Iris pigment epithelial cell (primary cell): ENCODE measurements at places on chromosomes 4 and X.
A peak's percentile ranks its signal among the peaks of the same experiment; 100 is the strongest.

DNA sequence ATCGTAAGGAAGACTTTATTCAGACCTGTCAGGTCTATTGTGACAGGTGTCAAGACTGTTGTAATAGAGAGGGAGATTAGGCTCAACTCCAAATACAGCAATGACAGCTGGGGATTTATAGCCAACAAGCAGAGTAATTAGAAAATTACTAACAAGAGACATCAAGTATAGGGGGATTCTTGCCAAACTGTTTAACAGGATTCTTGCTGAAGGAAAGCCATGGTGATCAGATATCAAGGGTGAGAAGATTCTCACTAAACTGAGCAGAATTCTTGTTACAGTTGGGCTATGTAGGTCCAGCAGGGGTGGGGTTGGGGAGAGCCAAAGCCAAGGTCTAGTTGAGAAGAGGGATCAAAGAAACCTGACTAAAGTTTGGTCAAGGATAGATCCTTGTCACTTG, 461.0 kb upstream of the GALNT7 start:
- DNase-seq: no peak

DNA sequence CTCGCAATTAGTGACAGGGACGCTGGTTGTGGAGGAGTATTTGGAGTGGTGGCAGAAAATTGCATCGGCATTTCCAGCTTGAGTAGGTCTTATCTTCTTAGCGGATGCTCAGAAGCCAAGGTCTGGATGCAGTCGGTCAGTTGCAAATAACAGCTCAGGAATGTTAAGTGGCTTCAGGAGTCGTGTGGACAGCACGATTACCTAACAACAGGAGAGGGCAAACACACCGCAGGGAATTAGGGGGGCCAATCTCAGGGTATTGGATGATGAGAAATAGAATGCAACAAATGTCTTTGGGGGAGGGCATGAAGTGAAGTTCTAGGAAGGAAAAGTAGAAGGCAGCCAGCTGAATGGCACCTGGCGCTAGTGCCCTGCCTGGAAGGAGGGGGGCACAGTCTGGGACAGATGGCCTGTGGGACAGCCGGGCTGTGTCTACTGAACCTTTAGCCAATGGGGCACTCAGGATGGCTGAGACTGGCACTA, 11.8 kb downstream of the RASL11B start:
- DNase-seq: peak; percentile 7

DNA sequence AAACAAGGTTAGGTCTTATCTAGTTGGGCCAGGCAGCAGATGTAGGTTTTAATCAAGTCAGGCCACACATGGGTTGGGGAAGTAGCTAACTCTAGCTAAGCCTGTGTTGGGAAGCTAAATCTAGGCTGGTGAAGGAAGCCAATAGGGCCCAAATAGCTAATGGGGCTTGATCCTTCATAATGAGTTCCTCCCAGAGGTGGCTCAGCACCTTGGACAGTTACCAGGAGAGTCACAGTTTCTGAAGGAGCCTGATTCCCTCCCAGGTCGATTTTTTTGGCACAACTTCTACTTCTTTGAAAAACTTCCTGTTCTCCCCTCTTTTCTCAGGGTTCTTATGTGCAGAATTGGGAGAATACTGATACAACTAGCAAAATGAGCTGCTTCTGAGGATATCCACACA, 242.5 kb upstream of the PRPS2 start:
- DNase-seq: peak; percentile 5

DNA sequence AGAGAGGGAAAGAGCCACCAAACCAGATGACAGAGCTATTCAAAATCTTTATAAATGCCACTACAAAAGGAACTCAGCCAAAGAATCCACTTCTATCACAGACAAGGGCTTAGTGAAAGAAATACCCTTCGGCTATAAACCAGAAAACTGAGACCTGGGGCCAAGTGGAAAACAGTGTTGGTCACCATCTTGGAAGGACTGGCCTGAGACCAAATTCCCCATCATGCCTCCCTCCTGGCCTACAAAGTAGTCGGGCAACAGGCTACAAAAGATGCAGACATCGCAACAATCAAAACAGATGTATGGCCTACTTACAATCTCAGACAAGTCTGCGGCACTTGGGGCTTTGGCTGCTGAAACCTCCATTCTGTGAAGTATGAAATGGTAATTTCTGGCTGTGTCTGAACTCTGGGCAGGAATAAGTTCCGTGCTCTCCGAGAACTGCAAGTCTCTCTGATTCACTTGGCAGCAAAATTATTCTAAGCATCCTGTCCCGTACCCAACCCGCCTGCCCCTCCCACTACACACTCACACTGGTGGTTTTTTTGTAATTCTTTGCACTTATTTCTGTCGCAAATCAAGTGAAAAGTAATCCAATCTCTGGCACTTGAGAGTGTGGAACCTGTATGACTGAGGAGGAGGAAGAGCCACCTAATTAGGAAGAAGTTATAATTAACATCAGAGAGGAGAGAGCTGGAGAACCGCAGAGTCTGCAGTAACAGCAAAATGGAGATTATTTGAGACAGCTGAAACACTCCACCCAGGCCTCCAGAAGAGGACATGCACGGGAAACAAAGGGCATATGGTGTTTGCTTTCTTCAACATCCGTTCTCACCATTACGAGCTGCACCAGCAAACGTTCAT, 87.8 kb downstream of the SH3KBP1 start:
- peak; percentile 59 for DNase-seq

GRCh38 chr4:84319124-84319523, 180.0 kb downstream of the NKX6-1 start:
- DNase-seq: peak; percentile 44

- DNase-seq: no peak
These were observed 32.2 kb upstream of the GATB start for GRCh38 chr4:151792995-151793394.

- no peak for DNase-seq
These were observed 186.7 kb downstream of the PCDH18 start for GRCh38 chr4:137345597-137345996.

DNA sequence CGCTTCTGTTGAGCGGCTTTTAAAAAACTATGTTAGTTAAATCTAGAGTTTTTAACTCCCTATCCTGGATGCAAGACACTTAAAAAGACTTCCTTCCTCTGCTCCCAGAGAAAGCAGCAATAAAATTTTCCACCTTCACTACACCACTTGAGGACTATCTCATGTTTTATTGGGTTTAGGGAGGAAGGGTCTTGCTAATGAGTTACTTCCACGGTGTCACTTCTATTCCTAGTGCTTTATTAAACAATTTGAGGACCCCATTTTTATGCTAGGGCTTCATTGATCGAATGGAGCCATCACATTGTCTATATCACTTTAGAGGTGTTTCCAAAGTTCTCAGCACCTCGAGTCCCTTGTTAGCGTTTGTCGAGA, 3.7 kb upstream of the STIM2 start:
- no peak for DNase-seq

GRCh38 chrX:129831091-129831885, 12.4 kb downstream of the ZDHHC9 start:
- DNase-seq: no peak

- no peak for DNase-seq
These were observed 19.2 kb upstream of the TNIP3 start for GRCh38 chr4:121183361-121183760.

- DNase-seq: no peak
These were observed 74.8 kb upstream of the MTNR1A start for GRCh38 chr4:186630128-186630527.

DNA sequence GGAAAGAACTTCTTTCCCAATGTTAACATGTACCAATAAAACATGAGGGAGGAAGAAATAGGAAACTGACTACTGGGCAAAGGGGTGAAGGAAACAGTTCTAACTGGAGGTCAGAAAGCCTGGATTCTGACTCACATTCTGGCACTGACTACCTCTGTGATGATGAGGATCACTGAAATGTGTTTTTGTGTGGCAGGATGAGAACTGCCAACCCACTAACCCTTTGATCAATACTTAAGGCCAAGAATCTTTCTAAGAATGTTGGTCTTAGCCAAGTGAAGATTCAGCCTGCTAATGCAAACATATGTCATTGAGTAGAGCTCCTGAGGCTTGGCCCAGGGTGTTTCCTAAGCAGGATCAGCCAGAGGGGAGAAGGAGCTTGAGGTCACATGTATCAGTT, 4.6 kb downstream of the ALAS2 start:
- no peak for DNase-seq

GRCh38 chr4:183635321-183635720, 23.7 kb downstream of the RWDD4 start:
- DNase-seq: no peak

DNA sequence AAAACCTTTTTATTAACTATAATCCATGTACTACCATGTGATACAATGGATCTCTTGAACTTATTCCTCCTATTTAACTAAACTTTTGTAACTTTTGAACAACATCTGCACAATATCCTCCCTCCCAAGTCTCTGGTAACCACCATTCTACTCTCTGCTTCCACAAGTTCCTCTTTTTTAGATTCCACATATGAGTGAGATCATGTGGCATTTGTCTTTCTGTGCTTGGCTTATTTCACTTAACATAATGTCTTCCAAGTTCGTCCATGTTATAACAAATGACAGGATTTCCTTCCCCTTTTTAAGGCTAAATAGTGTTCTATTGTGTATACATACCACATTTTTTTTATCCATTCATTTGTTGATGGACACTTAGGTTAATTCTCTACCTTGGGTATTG, 28.1 kb downstream of the DCAF8L1 start:
- no peak for DNase-seq

GRCh38 chrX:17668929-17669328, 68.4 kb upstream of the SCML1 start:
- DNase-seq: no peak

GRCh38 chr4:118816538-118817177, 19.3 kb downstream of the SEC24D start:
- DNase-seq: peak; percentile 79

- DNase-seq: no peak
These were observed 158.9 kb downstream of the PRDM5 start for GRCh38 chr4:120763650-120764049.

DNA sequence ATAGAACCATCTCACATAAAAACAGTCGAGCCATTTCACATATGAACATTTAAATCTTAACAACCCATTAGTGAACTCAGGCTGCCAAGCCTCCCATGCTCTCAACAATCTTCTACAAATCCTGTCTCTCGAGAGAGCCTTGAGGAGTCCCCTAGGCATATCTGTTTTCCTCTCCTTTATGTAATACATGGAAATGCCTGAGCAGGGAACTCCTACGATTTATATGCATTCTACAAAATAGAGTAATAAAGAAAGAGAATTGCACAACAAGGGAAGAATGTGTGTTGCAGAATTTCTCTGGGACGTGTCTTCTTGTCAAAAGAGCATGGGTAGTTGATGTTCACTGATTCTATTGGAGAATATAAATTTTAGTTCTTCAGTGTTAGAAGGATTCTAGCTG, 101.8 kb upstream of the VCX2 start:
- peak; percentile 1 for DNase-seq

DNA sequence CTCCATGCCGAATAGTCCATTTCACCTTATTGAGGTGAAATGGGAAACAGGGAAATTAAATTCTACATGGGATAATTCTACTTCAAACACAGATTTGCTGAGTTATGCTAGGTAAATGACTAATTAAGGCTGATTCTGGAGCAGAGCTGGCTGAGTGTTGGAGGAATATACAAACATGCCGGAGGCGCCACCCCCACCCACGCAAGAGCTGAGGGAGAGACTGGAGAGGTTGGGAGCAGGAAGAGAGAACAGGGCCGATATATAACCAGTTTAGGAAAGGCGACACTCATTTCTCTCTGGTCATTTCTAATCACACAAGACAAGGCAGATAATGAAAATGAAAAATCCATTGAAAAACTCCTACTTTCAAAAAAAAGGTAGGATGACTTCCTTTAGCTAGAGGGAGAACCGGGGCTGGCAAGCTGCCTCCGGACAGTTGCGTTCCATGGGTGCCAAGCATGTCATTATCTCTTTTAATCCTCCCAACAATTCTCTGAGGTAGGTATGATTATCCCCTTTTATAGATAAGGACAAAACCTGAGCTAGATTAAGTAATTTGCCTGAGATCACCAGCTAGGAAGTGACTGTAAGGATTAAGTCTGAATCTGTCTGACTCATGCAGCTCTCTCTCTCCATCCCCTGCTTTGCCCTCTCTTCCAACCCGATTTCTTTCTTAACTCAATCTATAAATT, 27.6 kb upstream of the CFAP299 start:
- peak; percentile 83 for DNase-seq

DNA sequence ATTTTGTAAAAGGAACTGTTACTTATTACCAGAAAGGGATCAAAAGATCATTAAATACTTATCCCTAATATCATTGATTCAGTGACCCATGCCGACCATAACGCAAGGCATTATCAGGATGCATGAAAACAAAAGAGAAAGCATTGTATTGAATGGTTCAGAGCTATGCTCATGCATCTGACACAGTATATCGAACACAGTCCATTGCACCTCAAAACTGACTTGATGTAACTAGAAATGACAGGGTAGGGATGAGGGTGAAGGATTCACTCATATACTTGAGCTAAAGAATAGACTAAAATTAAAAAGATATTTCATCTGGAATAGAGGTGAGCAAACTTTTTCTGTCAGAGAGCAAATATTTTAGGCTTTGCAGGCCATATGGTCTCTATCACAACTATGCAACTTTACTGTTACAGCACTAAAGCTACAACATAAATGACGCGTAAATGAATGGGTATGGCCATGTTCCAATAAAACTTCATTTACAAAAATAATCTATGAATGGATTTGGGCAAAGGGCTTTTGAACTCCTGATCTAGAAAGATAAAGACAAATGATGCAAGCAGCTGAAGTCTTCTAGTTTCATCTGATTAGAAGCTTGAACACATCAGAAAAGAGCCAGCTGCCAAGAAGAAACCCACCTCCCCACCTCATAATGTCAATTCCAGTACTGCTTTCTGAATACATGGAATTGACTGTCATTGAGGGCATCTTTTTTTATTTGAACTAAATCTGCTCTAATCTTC, 12.9 kb upstream of the SPP1 start:
- no peak for DNase-seq

DNA sequence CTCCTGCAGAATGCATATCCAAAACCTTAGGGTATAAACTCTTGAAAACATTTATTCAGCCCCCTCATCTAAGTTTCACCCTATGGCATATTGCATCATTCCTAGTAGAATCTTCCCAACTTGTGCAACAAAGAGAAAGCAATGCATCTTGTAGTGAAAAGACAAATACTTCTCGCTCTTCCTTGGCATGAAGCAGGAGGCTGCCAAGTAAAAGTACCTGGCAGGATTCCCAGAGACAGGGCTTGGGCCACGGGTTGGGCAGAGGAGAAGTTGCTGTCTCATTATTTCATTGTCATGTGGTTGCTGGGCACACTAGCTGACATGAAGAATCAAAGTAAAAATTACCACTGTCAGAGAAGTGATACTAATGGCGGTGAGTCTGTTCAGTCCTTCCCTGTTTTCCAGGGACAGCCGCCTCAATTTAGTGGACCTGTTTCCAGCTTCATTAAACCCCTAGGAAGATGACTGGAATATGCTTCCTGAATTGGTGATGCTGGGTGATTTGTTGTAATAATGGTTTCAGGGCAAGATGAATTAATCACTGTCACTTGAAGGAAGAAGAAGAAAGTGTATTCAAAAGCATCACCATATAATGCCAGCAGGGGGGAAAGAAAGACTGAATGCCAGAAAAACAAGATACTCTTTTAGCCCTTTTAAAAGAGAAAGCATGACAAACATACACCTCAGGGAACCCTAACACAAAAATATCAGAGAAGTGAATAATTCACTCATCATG, 380.5 kb upstream of the IGFBP7 start:
- DNase-seq: no peak
